ENCODE measurements at places on chromosomes 7 and 10. TPM values are rescaled to one million over a fixed set of nuclear protein-coding genes. Genes with fewer than 3 reads are reported as not detected.

The TAS2R5 gene
- total RNA-seq, result 2.2 TPM

The FAM180A gene
- total RNA-seq, result 6.8 TPM

The NPC1L1 gene
- 0.17 TPM for total RNA-seq

The TYSND1 gene
- 12.5 TPM for total RNA-seq

DNA sequence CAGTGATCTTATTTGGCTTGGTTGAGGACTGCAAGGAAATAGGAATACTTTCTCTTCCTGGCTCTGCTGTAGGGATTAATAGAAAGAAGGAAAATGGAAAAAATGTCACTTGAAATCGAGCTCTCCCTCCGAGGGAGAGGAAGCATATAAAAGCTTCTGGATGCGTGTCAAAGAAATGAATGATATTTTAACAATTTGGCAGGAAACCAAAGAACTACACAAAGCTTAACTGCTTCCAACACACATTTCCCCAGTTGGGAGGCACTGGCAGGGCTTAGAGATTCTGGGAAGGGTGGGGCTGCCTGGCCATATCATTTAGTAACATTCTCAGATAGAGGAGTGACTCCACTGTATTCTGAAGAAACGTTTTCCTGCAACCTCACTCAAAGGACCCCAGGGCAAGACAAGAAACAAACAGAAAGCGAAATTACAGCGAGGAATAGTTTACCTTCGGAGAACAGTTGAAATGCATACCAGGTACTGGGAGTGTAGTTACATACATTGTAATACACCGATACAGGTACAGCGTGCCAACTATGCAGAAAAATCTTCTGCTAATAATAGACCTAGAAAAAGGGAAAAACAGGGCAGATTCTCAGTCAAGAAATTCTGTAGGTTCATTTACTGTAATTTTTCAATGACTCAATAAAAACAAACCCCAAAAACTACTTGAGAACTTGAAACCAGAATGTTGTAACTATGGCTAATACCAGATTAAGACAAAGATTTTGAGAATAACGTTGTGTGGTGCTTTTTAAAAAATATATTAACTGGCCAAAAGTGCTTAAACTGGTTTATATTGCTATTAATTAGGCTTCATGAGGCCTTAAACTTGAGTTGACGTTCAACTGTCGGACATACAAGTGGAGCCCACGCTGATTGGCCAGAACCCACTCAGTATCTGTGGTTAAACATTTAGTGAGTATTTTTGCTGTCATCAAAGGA, 75.7 kb upstream of the ASAH2 start:
- DNase-seq, result no peak

- no peak for DNase-seq
Measured at GRCh38 chr10:6678211-6678803, 98.2 kb upstream of the PRKCQ start.
